Activated naive CD4-positive, alpha-beta T cell (primary cell): ENCODE measurements at places on chromosomes 16 and 17.
A peak's percentile ranks its signal among the peaks of the same experiment; 100 is the strongest.

- no peak for DNase-seq
Measured at GRCh38 chr17:34673995-34674890, 94.9 kb downstream of the TMEM132E start.

GRCh38 chr16:79076047-79076767 lies 524.3 kb downstream of the MAF start:
- no peak for DNase-seq

- DNase-seq = no peak
Measured at GRCh38 chr17:68700421-68700820, 99.3 kb upstream of the FAM20A start.

- no peak for DNase-seq
Measured at GRCh38 chr17:80478487-80479245, 2.3 kb upstream of the NPTX1 start.

DNA sequence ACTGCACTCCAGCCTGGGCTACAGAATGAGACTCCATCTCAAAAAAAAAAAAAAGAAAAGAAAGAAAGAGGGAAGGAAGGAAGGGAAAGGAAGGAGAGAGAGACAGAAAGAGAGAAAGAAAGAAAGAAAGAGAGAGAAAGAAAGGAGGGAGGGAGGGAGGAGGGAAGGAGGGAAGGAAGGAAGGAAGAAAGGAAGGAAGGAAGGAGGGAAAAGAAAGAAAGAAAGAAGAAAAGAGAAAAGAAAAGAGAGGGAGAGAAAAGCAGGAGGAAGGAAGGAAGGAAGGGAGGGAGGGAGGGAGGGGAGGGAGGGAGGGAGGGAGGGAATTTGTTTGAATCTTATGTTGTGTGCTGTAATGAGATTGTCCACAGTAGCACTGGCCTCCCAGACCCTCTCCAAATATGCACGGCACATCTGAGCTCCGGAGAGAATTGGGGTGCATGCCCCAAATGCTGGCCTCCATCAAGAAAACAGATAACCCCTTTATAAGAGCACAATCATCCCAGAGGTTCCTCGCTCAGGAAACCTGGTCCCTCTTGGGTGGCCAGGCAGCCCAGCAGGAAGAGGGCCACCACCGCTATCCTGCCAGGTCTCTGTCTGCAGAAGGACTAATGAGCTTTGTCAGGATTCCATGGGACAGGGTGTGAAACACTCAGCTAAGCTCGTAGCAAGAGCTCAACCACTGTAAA lies 8.8 kb upstream of the EIF1 start:
- DNase-seq = no peak

DNA sequence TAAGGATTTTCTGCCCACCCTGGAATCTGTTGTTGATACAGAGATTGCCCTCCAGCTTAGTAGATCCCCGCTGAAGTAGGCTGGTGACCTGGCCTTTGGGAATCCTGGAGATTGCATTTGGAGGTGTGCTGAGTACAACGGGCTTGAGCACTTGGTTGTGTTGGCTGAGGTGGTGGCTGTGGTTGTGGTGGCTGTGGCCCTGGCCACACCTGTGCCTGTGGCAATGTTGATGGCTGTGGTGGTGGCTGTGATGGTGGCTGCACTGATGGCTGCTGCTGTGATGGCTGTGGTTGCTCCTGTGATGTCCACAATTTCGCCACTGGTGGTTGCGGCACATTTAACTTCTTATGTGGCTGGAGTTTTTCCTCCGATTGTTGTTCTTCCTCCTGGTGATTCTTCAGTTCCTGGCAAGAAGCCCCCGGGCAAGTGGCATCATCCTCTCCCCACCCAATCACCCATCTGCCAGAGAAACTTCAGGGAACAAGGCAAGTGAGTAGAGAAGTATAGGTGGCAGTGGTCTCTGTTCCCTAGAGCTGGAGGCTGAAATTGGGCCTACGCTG lies 4.2 kb downstream of the CCDC200 start:
- DNase-seq = no peak

GRCh38 chr17:1648173-1648962 lies 1.3 kb downstream of the RILP start:
- DNase-seq = peak; percentile 52

- DNase-seq = no peak
Measured at GRCh38 chr17:48357779-48358602, 72.0 kb downstream of the SKAP1 start.

GRCh38 chr16:1701216-1701878 lies 4.6 kb upstream of the MAPK8IP3 start:
- DNase-seq = no peak

DNA sequence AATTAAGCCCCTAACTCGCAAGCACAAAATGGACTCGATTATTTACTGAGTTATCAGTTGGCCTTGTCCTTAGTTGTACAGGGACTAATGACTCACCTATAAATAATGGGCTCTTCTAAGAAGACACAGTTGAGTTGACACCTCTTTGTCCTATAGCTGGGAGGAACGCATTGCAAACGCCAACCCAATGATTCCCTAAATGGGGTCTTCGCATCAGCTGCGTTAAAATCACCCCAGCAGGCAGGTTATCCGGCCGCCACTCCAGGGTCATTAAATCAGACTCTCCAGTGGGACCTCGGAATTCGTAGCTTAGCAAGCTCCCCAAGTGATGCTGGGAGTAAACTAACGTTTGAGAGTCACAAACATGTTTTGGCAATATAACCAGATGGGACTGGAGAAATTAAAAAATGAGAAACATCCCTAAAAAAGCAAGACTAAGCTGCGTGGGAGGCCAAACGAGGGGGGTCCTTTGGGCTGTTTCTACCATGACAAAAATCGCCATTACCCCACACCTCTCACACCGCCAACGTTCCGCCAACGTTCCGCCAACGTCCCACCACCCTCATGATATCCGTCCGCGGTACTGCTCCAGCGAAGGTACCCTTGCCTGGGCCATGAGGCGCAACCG lies 932 bp upstream of the NFE2L1 start:
- no peak for DNase-seq

- DNase-seq = no peak
Measured at GRCh38 chr16:7497691-7498090, 165.0 kb downstream of the RBFOX1 start.

GRCh38 chr17:39079836-39080235 lies 71.6 kb downstream of the PLXDC1 start:
- DNase-seq = no peak

GRCh38 chr16:87830673-87831420 lies 38.5 kb downstream of the SLC7A5 start:
- no peak for DNase-seq

DNA sequence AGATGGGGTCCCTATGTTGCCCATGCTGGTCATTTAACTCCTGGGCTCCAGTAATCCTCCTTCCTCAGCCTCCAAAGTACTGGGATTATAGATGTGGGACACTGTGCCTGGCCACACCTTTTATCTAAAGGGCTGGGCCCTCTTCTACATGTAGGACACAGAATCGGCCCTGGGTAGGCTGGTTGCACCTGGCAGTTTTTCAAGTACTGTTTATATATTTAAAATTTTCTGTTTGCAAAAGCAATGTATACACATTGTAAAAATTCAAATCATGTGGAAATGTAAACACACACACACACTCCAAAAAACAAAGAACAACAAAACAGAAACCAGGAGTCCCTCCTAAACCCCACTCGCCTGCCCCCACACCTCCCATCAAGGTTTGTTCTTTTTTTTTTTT lies 28.1 kb upstream of the SIAH1 start:
- no peak for DNase-seq

GRCh38 chr17:41919840-41920579 lies 1.3 kb upstream of the ACLY start:
- no peak for DNase-seq

GRCh38 chr17:56909742-56910508 lies 3.9 kb downstream of the TRIM25 start:
- DNase-seq = no peak

DNA sequence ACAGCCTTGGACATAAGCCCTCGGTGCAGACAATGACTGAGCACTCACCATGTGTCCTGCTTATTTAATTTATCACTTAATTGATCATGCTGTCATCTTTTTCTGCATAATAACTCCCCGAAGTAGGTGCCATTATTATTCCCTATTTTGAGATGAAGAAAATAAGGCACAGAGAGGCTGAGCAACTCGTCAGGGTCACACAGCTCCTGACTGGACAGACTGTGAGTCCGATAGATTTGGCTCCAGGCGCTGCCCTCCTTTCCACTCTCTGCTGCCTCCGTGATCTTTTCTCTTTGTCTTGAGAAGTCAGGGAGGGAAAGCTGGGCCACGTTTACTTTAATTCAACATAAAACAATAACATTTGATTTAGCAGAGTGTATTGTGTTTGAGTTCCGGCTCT lies 19.0 kb upstream of the N4BP1 start:
- no peak for DNase-seq

- no peak for DNase-seq
Measured at GRCh38 chr17:16652847-16653366, 743 bp downstream of the ZNF624 start.

GRCh38 chr17:48513097-48513496 lies 17.7 kb downstream of the HOXB1 start:
- no peak for DNase-seq

- no peak for DNase-seq
Measured at GRCh38 chr17:53630115-53630514, 192.6 kb upstream of the KIF2B start.

DNA sequence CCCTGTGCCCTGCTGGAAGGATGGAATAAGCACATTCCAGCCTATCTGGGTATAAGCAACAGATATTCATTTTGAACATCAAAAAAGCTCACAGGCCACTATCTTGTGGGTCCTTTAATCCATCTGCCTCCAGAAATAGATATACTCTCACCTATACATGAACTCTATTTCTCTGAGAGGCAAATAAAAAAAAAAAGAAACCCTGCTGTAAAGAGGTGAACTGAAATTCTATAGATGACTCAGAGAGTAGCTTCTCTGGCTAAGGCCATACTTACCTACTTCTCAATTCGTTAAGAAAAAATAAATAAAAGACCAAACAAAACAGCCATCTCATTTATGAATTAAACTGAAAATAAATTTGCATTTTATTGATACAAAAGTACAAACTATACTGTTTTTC lies 86.3 kb downstream of the DYNLRB2 start:
- no peak for DNase-seq

DNA sequence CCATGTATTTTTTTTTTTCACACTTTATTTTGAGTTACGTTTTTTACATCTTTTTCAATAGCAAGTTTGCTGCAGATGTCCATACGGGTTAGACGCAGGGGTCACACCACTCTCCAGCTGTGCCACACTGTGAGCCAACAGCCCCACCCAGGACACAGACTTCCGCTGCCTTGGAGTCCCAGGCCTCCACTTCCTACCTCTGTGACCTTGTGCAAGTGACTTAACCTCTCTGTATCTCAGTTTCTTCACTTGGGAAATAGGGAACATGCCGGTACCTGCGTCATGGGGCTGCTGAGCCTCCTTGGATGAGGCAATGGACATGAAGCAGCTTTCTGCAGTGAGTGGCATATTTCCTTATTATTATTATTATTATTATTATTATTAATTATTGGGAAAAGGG lies 3.3 kb upstream of the PITPNA start:
- DNase-seq = no peak

- DNase-seq = no peak
Measured at GRCh38 chr17:45742251-45742650, 41.9 kb upstream of the CRHR1 start.

GRCh38 chr17:29140051-29140621 lies 40.1 kb downstream of the MYO18A start:
- DNase-seq = peak; percentile 60

DNA sequence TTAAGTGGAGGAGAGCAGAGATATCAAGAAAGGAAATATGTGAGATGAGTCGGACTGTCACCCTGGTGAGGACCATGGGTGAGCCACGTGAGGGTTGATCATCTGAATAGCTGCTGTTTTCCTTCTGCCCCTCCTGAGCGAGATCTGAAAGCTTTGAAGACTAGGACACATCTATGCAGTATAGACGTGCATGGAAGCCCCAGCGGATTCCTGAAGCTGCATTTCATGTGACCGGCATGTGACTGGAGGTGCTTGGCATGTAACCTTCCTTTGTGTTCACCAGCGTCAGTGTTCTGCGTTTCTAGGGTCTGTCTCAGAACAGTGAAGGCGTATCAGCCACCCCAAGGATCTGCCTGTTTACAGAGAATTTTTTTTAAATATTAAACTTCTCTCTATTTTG lies 75.1 kb downstream of the MSI2 start:
- no peak for DNase-seq

- DNase-seq = no peak
Measured at GRCh38 chr16:8851761-8852403, 16.9 kb downstream of the CARHSP1 start.

- no peak for DNase-seq
Measured at GRCh38 chr16:13816701-13817100, 103.3 kb upstream of the ERCC4 start.

- no peak for DNase-seq
Measured at GRCh38 chr16:76294396-76295214, 17.4 kb downstream of the CNTNAP4 start.

DNA sequence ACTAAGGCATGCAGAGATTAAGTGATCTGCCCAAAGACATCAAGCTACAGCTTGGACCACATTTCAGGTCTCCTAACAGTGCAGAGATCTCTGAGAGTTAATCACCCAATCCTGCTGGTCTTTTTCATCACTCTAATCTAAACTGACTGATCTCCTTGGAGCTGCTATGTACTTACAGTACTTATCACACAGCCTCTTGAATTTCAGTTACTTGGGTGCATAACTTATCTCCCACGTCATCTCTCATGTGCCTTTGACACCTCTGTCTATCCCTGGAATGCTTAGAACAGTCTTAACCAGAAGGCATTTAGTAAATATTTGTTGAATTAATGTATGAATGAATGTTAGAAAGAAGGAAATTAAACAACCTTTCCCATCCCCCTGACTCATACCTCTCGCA lies 139.0 kb downstream of the SNX11 start:
- DNase-seq = no peak

DNA sequence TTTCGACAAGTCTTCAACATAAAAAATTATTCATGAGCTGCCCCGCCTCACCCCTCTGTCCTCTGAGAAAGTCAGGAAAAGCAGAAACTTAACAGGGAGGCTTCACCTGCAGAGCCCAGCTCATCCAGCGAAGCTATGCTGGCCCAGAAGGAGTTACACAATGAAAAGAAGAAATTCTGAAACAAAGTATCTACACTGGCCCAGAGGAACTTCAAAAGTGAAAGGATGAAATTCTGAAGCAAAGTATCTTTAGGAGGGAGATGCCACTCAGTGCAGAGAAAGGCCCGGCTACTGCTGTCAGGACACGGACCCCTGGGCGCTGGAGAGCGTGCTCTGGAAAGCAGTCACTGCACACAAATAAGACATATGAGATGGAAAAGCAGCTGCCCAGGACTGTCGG lies 1.6 kb downstream of the GALNS start:
- no peak for DNase-seq
